ENCODE measurements at places on chromosomes 2 and 18.

DNA sequence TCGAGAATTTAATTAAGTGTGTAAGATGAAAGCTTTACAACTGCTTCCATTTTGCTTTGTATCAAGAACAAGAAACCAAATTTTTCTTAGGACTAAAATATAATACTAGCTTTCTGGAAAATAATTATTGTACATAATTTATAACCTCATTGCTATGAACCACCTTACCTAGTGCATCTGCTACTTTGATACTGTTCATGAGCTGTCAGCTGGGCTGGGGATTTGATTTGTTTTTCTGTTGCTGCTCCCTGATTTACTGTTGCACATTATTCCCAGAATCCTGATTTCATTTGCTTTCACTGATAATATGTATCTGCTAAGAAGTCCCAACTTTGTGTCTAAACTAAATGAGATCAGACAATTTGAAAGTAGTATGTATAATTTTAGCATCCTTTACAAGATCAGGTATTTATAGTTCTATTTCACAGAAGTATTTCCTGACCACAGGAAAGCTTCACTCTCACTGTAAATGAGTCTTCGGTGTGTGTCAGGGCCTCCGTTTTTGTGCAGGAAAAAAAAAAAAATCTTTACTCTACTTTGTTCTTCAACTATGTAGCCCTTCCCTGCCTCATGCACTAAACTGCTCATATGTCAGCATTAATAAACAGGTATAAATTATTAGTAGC, 105.6 kb upstream of the CCDC150 start:
- no peak for DNase-seq

- DNase-seq: no peak
These were observed 8.6 kb downstream of the VRK2 start for GRCh38 chr2:58055033-58055786.

DNA sequence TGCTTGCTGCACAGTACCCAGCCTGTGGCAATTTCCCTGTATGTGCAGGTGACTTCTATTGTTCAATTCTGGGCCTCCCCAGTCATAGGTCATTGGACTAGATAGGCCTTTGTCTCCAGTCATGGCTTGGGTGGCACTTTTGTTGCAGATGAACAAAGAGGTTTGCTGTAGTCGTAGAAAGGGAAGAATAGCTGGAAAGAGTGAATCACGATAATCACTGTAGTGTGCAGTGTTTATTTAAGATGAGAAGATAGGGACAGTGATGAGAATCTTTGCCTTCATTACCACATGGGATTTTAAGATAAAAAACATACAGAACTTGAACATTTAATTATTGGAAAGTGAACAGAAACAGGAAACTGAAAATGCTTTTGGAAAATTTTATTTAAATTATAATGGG, 156.1 kb upstream of the CYRIA start:
- no peak for DNase-seq

DNA sequence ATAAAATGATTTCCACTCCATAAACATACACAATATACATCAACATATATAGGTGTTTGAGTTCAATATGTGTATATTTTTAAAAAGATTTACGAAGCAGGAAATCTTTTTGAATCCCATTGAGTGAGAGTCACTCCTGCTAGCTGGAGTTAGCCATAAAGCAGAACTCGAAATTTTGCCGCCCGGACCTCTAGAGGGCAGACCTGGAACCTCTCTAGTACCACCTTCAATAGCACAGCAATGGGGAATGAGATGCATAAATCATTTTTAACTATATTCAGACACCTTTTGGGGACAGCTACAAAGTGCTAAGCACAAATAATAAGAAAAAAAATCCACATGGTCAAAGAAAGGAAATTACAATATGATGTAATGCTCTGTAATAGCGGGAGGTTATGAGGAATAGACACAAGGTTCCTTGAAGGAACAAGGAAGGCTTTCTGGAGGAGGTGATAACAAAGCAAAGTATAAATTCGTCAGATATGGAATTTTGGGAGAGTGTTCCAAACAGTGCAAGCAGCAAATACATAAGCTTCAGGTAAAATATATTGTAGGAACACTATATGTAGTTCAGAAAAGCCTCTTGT, 533.4 kb downstream of the ERBB4 start:
- peak; percentile 26 for DNase-seq

DNA sequence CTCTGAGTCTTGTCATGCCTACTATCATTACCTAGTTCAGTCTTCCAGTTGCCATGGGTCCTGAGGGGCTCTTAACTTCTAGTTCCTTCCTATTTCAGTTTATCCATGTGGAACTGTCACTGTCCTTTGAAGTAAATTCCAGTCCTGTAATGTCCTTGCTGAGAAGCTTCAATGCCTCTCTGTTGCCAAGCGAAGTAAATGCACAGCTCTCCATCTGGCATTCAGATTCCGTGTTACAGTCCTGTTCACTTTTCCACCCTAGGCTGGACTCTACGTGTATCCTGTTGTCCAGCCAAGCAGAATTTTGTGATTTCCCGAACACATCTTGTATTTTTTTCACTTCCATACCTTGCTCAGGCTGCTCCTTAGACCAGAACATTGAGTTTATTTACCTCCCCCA, 245.3 kb downstream of the BABAM2 start:
- no peak for DNase-seq

- peak; percentile 56 for DNase-seq
These were observed 46.6 kb upstream of the SERTAD2 start for GRCh38 chr2:64700133-64700809.

DNA sequence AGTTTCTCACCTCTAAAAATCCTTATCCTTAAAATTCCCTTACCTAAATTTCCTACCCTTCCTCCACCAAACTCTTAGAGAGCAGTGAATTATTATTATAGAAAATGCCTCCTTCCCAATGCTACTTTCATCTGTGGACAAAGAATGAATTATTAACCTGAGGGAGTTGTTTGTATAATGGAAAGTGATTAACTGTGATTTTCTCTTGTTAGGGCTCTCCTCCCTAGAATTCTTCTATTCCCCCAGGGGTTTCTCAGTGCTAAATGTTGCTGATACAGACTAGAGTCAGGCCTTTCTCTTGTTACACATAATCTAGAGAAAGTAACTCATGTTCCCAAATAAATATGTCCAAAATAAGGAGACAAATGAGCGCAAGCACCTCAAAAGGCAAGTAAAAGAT, 23.3 kb downstream of the EPB41L5 start:
- no peak for DNase-seq
